ENCODE measurements at places on chromosomes 7 and 10. TPM values are rescaled to one million over a fixed set of nuclear protein-coding genes. Genes with fewer than 3 reads are reported as not detected.

- DNase-seq, result no peak
These were observed 81.7 kb upstream of the ITPRID1 start for GRCh38 chr7:31432176-31432575.

DNA sequence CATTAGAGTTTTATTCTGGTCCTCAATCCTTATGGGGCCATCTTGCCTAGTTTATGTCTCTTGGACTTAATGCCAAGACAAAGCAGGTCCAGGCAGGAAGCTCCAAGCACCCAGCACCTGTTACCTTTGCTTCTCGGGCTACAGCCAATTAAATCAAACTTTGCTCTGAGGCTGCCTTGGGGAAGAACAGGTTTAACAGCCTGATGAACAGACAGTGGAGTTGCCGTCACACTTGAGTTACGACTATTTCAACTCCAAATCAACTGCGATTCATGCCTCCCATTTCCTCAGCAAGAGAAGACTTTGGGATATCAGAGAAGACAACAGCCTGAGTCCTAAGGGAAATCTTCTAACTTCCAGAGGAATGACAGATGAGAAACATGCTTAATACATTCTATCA is 62.2 kb downstream of the XPNPEP1 start:
- no peak for DNase-seq

DNA sequence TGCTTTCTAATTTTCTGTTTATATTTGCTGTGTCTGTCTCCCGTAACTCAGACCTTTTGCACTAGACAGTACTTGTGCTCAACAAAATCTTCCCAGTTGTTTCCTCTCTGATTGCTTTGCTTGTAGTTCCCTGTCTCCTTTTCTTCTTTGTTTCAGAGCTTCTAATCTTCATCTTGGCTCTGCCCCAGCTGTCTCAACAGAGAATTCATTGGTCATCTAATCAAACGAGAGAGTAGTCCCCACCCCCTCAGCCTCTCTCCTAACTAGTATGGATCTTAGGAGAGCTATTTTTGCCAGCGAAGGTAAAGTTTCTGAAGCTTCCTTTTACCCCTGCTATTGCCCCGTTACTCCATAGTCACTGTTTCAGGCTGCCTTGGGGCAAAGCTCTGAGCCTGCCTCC is 32.8 kb downstream of the SLC26A4 start:
- no peak for DNase-seq

GRCh38 chr7:155324012-155324917 is 26.6 kb downstream of the INSIG1 start:
- no peak for DNase-seq

DNA sequence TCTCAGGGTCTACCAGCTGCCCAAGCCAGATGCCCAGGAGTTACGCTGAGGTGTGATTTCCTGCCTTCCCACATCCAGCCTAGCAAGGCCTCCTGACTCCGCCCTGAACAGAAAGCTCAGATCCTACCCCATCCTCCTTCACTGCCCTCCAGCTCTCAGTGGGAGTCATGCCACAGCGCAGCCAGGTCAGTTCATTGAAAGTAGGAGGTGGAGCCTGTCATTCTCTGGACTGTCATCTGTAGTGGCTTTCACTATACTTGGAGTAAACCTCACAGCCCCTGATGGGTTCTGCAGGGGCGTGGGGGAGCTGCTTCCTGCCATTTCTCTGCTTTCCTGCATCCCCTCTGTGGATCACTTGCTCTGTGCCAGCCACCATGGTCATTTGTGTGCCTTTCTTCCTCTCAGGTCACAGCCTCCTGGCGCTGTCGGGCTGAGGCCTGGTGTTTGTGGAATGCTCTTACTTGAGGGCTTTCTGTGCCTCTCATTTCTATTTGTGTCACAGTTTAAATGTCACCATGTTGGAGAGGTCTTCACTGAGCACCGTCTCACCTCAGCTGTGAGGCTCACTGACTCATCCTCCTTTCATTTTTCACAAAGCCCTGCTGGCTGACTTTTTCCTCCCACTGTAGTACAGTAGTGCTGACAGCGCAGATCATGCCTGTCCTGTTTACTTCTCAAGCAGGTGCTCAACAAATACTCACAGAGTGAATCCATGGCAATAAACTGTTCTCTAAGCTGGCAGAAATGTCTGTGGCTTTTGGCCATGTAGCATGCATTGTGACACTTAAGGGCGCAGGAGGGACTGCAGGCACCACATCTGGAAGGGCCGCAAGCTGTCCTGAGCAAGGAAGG is 61.0 kb upstream of the TMEM248 start:
- DNase-seq, result no peak

DNA sequence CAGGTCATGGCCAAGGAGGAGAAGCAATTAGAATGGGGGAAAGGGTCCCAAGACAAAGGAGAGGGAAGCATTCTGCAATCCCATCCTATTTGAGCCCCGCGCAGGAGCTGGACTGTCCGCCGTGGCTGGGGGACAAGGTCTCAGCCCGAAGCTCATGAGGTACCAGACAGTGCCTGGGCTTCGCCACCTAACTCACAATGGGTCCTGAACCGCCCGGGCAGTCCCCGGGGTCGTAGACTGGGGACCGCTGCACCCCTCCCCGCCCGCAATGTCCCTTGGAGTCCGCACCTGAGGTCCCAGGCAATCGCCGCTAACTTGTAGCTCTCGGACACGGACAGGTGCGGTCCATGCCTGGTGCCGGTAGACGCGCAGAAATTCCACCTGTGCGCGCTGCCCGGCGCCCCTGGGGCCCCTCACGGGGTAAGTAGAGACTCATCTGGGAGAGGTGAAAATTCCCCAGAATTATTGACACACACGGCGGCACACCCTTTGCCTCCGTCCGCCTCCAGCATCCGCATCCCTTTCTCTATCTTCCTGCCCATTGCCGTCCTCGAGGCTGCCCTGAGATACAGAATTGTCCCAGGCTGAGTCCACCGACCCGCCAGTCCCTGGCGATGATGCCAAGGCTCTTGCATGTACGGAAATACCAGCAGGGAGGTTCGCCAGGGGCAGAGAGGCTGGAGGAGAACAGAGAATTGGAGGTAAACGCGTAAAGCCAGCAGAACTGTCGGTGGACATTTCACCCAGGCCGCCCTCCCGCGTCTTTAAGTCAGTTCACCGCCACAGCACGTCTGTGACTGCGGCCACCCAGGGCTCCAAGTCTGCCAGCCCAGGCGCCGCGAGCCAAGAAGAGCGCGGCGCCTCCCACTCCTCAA is 1.8 kb downstream of the CHRM2 start:
- DNase-seq, result no peak

- no peak for DNase-seq
These were observed 56.7 kb upstream of the KIAA1217 start for GRCh38 chr10:24152270-24152669.

- no peak for DNase-seq
These were observed 57.2 kb upstream of the TOMM7 start for GRCh38 chr7:22879709-22880306.

- no peak for DNase-seq
These were observed 66.2 kb downstream of the FAM241B start for GRCh38 chr10:69696073-69696731.

DNA sequence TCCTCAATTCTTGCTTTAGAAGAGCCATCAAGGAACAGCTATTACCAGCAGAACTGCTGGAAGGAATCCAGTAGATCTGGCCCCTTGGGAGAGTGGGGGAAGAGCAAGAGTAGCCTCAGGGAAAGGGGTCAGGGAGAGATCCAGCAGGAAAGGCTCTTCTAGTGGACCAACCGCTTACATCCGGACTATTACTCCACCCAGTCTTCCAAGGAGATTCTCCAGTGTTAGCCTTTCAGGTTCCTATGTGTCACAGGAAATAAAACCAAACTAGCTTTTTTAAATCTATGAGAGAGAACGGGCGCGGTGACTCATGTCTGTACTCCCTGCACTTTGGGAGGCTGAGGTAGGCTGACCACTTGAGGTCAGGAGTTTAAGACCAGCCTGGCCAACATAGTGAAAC is 34.3 kb downstream of the TET1 start:
- DNase-seq, result no peak

GIMAP2 gene
- 12.2 TPM for total RNA-seq

TET1 gene
- 3.2 TPM for total RNA-seq

HOGA1 gene
- total RNA-seq, result 4.1 TPM
